ENCODE measurements at places on chromosomes 6 and 20.

DNA sequence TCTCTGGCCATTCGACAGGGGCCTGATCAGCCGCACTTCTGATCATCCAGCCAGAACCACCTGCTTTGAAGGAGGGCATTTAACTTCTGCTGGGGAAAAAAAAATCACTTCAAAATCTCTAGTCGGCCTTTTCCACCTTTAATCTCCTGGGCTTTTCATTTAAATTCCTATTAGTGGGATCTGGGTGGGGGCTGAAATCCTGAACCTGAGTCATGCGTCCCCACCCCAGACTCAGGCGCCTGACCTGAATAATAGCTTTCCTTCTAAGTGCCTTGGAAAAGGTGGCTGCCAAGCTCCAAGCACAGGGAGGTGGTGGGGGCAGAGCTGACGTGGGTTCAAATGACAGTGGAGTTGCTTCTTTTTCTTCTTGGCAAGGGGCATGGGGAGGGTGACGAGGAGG, 246.0 kb upstream of the EXOC2 start:
- no peak for DNase-seq

DNA sequence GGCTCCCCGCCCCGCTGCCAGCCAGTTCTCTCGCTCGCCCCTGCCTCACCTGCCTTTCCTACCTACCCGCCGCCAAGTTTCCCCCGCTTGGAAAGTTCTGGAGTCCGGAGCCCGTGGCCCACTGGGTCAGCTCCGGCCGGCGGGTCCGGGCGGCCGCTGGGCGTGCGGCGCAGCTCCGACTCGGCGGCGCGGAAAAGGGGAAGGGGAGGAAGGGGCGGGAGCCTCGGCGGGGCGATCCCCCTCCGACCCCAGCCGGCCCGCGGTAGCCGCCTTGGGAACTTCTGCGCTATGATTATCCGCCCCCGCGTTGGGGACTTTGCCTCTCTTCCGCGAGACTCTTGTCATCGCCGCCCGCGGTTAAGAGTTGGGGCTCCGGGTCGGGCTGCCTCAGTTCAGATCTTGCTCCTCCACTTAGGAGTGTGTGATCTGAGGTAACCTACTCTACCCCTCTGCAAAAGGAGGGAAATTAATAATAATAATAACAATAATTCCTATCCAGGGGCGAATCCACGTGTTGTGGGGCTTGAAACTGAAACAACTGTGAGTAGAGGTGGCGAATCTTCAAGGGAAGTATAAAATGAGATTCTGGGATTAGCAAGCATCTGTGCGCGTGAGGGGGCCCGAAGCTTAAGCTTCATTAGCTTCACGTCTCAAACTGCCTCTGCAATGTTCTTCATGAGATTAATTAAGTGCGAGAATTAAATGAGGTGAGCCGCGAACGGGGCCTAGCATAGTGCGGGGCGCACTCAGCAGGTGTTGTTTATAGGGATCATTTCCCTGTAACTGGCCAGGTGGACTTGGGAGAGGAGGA, 30.8 kb downstream of the SF3B5 start:
- DNase-seq, result peak; percentile 89

DNA sequence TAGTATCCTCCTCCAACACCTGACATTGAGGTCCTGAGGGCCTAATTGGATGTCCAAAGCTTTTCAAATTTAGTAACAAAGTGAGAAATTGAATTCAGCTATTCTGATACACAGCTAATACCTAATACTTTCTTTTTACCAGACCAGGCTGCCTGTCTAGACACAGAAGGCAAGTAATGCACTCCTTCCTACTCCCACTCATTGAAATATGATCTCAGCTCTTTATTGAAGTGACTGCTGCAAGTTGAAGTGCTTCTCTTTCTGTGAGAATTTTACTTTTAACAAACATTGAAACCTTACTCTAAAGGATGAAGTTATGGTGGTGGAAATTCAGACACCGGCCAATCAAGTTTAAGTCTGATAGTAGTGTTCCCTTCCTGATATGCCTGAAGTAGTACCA, 90.8 kb upstream of the OGFRL1 start:
- DNase-seq, result no peak

GRCh38 chr6:157255079-157255478, 68.2 kb downstream of the TMEM242 start:
- no peak for DNase-seq

- DNase-seq, result peak; percentile 57
Measured at GRCh38 chr20:59074456-59074855, 31.9 kb upstream of the PRELID3B start.

DNA sequence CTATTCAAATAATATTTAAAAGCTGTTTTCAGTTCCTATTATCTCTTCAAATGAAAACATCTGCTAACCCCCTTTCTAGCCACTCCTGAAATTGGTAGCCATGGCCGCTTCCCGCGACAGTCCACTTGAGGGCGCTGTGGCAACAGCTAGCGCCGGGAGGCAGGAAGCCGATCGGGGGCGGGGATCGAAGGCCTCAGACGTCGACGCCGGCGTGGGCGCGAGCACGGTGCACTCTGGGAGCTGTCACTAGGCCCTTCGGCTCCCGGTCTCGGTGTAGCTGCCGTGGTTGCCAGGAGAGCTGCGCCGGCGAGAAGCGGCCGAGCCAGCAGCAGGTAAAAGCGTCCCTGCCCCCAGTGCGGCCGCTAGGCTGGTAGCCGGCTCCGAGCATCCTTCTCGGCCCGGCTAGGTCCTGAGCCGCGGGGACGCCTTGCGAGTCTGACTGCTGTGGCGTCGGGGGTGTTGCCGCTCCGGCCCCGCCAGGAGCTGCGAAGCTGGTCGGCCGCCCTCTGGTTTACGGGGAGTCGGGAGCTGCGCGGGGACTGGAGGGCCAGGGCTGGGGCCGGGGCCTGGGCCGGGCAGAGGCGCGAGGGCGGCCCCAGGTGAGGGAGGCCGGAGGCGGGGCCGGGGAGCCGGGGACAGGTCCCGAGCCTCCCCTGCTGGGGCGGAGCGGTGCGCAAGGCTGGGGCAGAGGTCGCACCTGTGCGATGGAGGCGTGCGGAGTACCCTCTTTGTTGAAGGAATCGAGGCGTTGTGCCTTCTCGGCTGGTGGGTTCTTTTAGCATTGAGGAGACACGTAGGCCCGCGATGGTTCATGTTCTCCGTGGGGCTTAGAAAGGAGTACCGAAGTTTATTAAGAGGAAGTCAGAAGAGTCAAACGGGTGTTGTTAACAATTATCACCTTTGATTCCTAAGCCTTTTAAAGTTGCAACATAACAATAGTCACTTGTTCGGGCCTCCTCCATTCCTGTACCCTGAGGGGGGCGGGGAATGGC, at the start of gene DOP1A:
Gene DOP1A (plus strand): TSS at position 224 of the 992 bp plus-strand sequence. CDS start 29,307 bp downstream, outside the sequence.
- DNase-seq, result peak; percentile 99

DNA sequence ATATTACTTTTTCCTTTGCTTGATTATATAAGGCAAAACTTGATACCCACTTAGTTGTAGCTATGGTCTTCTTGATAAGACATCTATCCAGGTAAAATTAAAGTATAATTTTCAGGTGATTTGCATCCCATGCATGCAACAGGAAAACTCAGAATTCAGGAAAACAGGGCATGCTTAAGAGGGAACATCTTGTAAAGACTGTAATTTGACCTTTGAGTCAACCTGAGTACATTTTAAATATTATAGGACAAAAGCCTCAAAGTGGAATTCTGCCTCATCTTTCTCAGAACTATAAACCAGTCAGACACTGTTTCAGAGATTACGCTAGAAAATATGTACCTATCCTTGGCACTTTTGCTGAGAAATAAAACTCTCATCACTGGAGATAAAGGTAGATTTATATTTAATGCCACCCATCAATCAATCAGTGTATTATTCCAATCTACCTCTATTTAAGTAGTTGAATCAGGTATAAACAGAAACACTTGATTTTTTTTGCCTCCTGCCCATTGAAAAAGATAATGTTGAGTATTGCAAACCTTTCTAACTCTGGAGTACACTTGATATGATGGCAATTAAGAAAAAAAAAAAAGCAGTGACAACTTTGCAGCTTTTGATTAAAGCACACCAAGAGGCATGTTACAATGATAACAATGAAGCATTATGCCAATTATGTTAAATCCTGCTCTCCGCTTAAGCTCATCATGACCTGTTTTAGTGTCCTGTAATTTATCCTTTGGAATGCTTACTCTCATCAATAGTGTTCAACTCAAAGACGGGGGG, 2.8 kb downstream of the CITED2 start:
- DNase-seq, result no peak

GRCh38 chr6:20943040-20943627, 408.9 kb downstream of the CDKAL1 start:
- no peak for DNase-seq

DNA sequence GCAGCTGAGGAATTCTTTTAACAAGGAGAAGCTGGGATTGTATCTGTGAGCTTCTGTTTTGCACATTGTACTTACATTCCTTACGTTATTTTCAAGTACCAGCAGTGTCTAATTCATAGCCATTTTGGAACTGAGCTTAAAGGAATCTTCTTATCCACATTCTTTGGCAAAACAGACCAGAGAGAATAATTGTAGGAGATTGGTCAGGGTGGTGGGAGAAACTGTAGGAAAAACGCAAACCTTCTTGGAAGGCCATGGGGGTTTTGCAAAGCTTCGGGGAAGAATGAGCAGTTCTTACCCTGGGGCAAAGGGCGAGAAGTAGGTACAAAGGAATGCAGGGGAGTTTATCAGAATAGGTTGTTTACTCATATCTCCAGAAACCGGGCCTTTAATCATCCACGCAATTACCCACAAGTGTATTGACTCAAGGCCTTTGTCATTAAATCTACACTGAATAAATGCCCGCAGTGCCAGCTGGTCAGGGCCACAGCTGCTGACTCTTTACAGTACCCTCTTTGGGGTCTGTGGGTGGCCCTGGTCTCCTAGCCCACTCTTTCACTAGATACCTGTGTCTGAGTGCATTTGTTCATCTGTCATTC, 39.6 kb upstream of the SPTLC3 start:
- no peak for DNase-seq

DNA sequence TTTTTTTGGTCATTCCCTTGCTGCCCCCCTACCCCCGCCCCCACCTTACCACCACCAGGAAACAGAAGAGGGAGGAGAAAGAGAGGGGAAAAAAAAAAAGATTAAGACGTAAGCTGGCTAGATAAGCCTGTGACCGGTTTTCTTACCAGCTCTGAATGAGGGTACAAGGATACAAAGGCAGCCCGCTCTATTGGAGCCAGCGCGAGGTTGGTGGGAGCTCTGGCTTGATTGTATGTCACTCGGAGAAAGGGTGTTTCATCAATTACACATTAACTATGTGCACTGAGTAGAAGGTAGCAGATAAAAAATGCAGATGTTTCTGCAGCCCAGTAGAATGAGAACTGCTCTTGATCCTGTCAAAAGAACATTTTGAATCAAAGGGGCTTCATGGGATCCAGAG, 28.6 kb upstream of the OLIG3 start:
- no peak for DNase-seq

DNA sequence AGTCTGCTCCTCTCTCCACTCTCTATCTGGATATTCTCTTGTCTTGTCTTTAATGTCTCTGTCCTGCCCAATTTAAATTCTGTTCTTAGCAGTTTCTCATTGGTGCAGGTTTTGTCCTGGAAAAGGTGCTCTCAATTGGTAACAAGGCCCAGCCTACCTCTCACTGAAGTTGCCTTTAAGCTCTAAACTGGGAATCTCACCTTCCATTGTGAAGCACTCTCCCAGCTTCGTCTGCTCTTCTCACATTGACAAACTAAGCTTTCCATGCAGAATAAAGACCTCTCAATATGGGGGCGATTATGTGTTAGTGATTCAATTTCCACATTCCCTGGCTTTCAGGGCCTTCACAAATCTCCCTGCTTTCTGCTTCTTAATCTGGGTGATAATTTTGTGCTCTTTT, 1712.2 kb downstream of the GRIK2 start:
- DNase-seq, result no peak

- no peak for DNase-seq
Measured at GRCh38 chr6:135531954-135532490, 34.5 kb upstream of the AHI1 start.

GRCh38 chr20:1562622-1563021, 5.1 kb upstream of the SIRPD start:
- no peak for DNase-seq

DNA sequence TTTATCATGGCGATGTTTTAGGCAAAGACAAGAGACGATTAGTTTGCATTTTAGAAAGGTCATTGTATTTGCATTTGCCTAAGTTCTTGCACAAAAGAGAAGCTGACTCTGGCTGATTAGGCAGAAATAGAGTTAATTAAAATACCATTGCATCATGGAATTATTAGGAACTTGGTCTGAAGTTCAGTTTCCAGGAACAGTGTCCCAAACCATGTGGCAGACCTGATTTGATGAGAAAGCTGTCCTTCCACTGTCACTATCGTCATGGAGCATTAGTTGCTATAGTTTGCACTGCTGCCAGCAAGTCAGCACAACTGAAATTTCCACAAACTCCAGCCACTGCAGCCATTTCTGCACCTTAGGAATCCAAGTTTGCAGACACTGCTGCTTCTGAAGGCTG, 24.3 kb upstream of the MCUR1 start:
- no peak for DNase-seq

GRCh38 chr6:170145272-170145592, 145.6 kb downstream of the DLL1 start:
- DNase-seq, result no peak

- no peak for DNase-seq
Measured at GRCh38 chr6:129617986-129618385, 92.0 kb downstream of the ARHGAP18 start.

GRCh38 chr20:52953020-52953419, 19.1 kb upstream of the TSHZ2 start:
- no peak for DNase-seq

GRCh38 chr6:1203546-1203945, 108.4 kb upstream of the FOXQ1 start:
- no peak for DNase-seq
